ENCODE measurements at places on chromosomes 11 and 22.

- DNase-seq: no peak
These were observed 17.6 kb upstream of the LMO1 start for GRCh38 chr11:8281266-8281665.

DNA sequence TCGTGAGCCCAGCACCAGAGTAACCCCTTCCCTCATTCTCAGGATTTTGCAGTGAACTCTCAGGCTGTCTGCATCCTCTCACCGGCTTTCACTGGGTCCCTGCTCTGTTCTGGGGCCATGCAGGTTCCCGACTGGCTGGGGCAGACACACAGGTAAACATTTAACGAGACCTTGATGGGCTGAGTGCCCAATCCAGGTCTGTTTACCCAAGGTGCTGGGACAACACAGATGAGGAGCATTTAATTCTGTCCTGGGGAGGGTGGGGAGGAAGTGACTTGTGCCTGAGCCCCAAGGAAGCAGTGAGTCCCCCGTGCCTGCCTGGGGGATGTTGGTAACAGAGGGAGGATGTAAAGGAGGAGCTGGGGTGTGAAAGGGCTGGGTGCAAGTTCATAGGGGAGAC is 4.4 kb downstream of the BIK start:
- DNase-seq: no peak

DNA sequence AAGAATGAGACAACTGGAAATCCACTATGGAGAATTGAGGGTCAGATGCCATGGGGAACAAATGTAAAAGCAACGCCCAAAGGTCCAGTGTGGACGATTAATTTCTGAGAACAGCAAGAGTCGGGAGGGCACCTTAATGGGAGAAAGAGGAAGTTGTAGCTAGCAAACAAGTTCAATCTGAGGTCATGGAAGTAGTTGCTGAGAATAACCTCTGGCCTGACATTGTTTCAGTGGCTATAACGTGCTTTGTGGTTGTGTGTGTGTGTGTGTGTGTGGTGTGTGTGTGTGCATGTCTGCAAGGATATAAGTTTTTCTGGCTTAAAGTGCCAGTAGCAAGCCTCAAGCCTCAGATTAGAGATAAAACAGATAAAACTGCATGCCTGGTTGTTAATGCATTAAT is 1630.1 kb upstream of the TENM4 start:
- no peak for DNase-seq

DNA sequence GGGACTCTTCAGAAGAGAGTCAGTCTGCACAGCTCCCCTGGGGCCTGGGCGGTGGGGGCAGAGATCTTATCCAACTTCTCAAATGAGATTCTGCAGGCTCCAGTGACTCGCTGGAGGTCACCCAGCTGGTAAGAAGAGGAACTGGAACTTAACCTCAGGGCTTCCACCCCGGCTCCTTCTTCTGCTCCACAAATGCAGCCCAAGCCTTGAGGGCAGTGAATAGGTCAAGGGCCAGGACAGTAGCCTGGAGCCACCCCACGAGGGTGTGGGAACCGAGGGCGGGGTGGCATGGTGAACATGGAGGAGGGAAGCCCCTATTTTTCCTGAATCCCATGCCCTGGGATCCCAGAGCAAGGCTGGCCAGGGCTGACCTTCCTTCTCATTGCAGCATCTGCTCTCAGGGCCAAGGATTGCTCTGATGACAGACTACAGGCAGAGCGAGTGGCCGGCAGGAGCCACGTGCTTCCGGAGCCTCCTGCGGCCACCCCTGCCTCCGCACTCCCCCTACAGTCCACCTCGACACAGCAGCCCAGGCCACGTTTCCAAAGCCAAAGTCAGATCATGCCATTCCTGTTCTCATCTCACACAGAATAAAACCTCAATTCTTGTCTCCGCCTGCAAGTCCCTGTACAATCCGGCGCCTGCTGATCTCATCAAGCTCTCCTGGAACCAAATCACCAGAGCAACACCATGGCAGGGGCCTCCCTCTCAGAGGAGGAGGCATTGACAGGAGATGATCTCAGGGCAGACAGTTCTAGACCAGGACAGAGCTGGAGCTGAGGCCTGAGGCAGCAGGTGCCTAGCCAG is 21.1 kb upstream of the UPK3A start:
- DNase-seq: no peak

- DNase-seq: no peak
These were observed 20.7 kb downstream of the FAM83F start for GRCh38 chr22:40015358-40015976.

DNA sequence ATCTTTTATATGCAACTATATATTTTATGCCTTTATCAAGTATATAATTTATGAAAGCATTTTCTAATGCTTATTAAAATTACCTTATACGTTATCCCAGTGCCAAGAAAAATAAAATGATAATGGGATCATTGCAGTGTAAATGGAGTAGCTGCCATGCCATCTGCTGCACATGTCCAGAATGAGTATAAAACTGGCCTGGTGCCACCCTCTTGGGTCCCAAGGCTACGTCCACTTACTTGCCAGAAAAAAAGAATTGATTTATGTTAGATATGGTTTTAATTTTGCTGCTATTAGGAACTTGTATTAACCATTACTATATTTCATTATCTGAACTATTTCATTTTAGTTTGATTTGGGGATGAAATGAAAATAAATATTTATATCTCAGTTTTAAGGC is 1127.1 kb upstream of the CNTN5 start:
- DNase-seq: no peak

DNA sequence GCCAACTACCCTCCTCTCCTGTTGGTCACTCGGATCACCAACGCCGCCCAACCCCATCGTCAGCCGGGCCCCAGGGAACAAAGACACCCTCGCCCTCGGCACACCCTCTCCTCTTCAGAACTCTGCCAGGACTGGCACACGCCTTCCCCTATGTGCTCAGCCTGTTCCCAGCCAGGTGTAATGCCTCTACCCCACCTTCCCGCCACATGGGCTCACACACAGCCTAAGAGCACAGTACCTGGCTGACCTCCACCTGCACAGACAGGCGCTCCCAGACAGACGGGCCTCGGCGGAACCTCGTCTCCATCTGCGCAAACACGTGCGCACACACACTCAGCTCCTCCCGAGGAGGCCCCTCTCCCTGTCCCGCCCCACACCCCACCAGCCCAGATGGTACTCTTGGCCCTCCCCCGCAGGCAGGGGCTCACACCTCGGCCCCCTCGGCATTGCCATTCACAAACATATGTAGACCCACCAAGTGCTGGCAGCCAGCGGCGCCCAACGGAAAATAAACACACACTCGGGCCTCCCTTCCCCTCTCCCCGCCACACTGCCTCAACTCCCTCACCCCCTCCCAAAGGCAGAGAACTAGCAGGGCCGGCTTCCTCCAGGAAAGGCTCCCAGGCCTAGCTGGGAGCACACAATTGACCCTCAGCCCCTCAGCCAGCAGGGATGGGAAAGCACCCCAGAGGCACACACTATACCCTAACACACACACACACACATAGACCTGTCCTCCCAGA is 8.5 kb downstream of the ELFN2 start:
- no peak for DNase-seq

GRCh38 chr11:31417816-31418215 is 48.2 kb downstream of the DNAJC24 start:
- DNase-seq: no peak

- peak; percentile 59 for DNase-seq
These were observed 707 bp upstream of the FTH1 start for GRCh38 chr11:61967924-61968757.

- peak; percentile 76 for DNase-seq
These were observed at the start of gene SIRT3 for GRCh38 chr11:235997-236773. TSS of gene SIRT3 (minus strand) at chr11:236342. CDS start at chr11:236328, 14 bp downstream.

DNA sequence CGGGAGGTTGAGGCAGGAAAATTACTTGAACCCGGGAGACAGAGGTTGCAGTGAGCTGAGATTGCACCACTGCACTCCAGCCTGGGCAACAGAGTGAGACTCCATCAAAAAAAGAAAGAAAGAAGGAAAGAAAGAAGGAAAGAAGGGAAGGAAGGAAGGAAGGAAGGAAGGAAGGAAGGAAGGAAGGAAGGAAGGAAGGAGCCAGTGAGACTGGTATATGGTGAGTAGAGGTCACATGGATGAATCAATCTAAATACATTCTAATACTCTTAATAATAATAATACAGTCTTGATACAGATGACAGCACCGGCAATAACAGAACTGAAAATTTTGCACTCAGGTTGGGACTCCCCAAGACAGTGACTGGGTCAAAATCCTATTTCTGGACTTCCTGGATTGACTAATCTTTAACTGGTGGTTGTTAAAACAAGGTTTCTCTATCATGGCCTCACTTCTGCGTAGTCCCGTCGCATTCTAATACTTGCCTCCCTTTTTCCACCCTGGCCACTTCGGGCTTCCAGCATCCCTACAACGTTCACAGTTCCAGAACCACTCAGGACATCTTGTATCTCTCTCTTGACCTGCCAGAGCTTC is 53.5 kb upstream of the EIF3M start:
- DNase-seq: no peak

- DNase-seq: no peak
These were observed 25.9 kb downstream of the MRGPRG start for GRCh38 chr11:3192511-3193372.

DNA sequence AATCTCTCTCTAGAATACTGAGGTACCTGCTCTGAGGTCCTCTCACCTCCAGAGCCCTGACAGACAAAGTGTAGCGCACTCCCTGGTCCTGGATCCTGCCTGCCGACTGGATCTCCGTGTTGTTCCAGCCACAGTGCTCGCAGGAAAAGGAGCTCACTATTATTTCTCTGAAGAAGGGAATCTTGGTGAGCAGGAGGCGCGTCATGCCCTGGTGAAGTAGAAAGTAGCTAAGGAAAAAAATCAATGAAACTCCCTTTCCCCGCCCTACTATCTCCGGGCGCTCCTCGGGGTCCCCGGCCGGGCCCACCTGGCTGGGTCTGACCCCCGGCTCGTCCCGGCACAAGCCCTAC is 412 bp downstream of the ZPR1 start:
- no peak for DNase-seq

DNA sequence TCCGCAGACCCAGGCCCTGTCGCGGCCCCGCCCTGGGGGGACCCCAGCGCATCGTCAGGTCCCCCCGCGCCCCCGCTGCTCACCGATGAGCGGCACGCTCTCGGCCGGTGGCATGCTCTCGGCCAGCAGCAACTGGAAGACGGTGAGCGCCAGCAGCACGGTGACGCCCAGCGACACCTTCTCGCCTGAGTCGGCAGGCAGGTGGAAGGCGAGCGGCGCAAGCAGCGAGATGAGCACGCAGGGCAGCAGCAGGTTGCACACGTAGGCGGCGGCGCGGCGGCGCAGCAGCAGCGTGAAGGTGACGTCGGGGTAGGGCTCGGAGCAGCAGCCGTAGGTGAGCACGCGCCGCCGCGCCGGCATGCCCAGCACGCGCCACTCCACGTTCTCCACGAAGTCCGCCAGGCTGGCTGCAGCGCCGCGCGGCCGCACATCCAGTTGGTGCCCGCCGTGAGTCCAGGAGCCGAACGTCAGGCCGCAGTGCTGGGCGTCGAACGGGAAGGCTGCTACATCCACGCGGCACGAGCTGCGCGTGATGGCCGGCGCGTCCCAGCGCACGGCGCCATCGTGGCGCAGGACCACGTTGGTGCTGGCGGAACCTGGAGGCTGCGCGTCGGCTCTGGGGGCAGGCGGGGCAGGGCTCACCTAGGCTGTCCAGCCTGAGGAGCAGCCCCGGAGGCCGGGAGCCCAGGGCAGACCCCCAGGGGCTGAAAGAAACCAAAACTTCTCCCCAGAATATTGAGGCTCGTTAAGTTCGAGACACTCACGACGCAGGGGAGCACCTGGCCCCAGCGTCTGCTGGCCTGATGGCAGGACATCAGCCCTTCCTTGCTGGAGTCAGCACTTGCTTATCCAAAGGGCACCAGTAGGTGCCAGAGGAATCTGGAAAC is 3.8 kb downstream of the CHRNA10 start:
- DNase-seq: no peak

DNA sequence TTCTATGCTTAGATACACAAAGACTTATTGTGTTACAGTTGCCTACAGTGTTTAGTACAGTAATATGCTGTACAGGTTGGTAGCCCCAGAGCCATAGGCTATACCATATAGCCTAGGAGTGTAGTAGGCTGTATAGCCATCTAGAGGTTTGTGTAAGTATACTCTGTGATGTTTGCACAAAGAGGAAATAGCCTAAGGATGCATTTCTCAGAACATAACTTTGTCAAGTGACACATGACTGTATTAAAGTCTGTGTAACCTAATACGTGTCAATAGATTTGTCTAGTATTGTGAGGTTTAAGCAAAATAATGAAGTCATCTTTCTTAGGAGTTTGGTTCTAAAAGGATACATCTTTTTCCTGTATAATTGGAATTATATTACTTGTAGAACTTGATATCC is 5.5 kb downstream of the ZC3H12C start:
- no peak for DNase-seq

- DNase-seq: no peak
These were observed 12.8 kb downstream of the UFD1 start for GRCh38 chr22:19466126-19466716.

GRCh38 chr22:27311698-27312550 is 489.6 kb downstream of the MN1 start:
- DNase-seq: no peak

- DNase-seq: no peak
These were observed 804 bp downstream of the CCDC134 start for GRCh38 chr22:41801147-41801819.

DNA sequence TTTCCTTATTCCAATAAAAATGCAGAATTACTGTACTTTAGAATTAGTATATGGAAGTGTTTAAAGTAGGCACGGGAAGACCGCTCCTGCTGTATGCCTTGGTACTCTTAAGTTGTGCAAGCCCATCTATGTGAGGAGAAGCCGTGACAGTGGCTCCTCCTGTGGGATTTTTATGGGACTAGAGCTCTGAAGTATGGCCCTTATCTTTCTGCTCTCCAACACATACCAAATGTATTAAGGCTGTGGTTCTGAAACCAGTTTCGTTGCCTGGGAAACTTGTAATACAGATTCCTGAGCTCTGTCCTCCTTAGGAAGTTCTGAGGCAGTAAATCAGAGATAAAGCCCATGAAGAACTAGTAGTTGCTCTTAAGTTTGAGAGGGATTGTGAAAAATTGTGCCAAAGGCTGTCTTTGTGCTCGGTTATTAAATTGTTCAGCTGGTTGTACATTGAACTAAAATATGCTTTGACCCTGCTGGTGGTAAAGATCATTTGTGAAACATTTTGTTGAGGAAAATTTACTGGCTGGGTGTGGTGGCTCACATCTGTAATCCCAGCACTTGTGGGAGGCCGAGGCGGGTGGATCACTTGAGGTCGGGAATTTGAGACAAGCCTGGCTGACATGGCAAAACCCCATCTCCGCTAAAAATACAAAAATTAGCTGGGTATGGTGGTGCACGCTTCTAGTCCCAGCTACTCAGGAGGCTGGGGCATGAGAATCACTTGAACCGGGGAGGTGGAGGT is 29.3 kb downstream of the RTN3 start:
- no peak for DNase-seq

- no peak for DNase-seq
These were observed 2.9 kb downstream of the ALDH3B1 start for GRCh38 chr11:68012843-68013610.

- no peak for DNase-seq
These were observed 47.8 kb downstream of the MRTFA start for GRCh38 chr22:40588726-40589125.

GRCh38 chr22:47279746-47280145 is 517.3 kb downstream of the TBC1D22A start:
- no peak for DNase-seq

- DNase-seq: no peak
These were observed 23.5 kb downstream of the PKNOX2 start for GRCh38 chr11:125188021-125188420.
